ENCODE measurements at places on chromosomes 6 and 20.

DNA sequence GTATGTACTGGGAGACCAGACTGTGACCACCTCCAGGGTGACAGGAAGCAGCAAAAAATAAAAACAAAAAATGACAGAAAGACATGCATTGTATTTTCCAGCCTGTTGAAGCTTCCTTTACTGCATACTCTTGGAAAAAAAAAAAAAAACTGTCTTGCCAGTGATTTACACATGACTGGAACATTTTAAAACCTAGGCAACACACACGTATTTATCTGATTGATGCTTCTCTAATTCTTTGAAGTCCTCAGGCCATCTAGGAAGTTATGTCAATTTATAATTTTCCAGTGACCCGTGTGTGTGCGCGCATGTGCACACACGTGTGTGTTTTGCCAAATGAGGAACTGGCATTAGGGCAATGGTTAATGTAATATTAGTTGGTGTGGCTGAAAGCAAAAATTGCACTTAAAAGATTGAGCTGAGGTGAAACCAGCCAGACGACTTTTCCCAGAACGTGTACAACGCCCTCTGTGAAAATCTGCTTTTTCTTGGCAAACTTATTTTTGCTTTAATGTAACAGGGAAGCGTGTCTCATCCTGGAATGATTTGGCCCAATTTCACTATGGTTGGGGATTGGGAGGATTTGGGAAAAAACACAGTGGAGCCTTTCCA lies 315.2 kb downstream of the TFAP2A start:
- DNase-seq, result no peak

DNA sequence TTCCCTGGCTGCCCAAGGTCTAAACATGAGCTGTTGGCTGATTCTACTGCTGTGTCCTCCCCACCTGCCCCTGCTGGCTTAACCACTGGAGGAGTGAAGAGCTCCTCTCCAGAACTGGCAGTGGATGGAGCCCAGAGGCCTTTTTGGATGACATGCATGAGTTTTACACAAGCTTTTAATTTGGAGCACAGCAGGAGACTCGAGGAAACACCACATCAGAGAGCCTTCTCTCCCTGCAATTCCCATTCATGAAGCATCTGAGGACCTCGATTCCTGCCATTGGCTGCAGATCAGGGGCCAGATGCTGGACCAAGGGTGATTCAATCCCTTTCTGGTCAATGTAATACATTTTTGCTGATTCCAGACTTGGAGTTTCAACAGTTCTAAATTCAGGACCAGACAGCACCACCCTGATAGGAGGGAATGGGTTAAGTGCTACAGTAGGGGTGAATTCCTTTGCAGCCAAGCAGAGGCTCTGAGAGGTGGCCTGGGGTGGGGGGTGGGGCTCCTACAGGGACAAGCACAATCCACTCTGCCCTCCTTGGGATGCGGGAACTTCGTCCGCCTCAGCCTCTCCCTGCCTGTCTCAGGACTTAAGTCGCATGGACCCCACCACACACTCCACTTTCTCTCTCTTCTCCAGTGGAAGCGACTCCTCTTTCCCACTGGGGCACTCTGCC lies 599 bp upstream of the PSORS1C1 start:
- DNase-seq, result no peak

- no peak for DNase-seq
These were observed 684.8 kb downstream of the QKI start for GRCh38 chr6:164099269-164099865.

DNA sequence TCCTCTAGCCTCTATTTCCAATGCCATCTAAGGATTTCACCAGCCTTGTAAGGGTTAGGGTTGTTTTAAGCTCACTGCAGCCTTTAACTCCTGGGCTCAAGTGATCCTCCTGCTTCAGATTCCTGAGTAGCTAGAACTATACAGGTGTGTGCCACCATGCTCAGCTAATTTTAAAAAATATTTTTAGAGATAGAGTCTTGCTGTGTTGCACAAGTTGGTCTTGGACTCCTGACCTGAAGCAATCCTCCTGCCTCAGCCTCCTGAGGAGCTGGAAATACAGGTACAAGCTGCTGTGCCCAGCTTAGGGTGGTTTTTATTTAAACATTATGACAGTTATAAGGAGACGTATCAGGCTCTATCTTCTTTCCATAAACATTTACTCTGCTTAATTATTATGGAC lies 26.5 kb downstream of the ANKRD6 start:
- no peak for DNase-seq

DNA sequence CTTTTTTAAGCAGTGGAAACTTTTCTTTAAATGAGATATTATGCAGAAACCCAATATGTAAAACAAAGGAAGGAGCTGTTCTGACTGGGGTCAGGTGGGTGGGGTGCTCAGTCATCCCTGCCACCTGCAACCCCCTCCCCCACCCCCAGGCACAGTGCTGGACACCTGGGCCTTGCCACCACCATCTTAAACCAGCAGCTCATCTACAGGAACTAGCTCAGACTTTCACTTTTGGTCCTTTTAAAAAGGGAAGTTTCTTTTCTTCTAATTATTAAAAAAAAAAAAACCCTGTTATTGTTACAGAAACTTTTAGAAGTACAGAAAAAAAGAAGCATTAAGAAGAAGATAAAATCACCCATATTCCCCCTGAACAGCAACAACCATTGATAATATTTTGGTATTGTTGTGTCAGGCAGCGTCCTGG lies 37.1 kb downstream of the PPP1R16B start:
- DNase-seq, result no peak

- no peak for DNase-seq
These were observed 48.6 kb downstream of the FKBP5 start for GRCh38 chr6:35640017-35640664.
